CD4-positive, alpha-beta T cell treated with Interleukin-6 at 100 ng/mL for 8 hours (primary cell): ENCODE measurements at places on chromosomes 3 and 15.

GRCh38 chr15:34332553-34333120 is 4.9 kb downstream of the SLC12A6 start:
- DNase-seq = no peak

DNA sequence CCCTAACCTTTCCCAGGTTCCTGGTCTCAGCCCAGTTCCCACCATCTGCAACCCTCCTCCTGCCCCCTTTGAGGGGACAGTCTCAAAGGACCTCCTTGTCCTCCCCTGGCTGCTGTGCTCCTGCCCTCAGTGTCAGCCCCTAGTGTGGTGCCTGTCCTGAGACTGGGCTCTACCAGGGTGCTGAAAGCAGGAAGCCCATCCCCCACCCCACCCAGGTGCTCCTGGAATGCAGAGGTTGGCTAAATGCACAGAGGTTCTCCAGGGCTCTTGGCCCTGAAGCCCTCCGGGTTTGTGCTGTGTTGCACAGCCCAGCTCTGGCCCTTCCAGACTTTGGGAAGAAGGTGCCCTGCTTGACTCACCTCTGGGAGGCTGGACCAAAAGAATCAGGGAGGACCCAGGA is 21.8 kb downstream of the C3orf18 start:
- no peak for DNase-seq

- DNase-seq = no peak
Measured at GRCh38 chr15:99986297-99987118, 253.3 kb upstream of the LYSMD4 start.

DNA sequence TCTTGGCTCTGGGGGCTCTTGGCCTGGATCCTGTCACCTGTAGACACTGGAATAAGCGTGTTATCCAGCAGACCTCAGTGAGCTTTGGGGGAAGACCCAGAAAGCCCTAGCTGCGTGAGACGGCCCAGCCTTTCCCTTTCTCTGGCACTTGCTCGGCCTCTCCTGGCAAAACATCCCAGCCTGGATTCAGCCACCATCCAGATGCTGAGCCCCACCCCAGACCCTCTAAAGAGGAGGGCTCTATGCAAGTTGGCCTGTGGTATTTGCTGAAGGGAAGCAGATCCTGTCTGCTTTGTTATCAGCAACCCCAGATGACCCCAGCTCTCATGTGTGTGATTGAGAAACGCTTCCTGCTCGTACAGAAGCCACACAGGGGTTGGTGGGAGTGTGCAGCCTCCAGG is 267.2 kb downstream of the FAM43A start:
- no peak for DNase-seq

- no peak for DNase-seq
Measured at GRCh38 chr3:189446959-189447560, 184.1 kb upstream of the TP63 start.

DNA sequence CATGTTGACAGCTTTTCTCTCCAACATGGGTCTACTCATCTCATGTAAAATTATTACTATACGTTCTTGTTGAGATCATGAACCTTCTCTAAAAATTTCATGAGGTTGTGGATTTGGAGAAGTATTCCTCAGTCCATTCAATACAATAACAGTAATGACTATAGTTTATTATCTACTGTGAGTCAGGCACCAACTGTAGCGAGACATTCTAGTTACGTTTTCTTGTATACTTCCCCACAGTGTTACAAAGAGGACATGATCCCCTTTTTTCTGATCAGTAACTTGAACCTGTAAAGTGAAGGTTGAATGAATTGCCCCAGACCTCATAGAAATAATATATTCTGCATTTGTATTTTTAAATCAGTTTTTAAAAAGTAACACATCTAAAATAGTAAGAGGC is 76.4 kb downstream of the AKAP13 start:
- no peak for DNase-seq

DNA sequence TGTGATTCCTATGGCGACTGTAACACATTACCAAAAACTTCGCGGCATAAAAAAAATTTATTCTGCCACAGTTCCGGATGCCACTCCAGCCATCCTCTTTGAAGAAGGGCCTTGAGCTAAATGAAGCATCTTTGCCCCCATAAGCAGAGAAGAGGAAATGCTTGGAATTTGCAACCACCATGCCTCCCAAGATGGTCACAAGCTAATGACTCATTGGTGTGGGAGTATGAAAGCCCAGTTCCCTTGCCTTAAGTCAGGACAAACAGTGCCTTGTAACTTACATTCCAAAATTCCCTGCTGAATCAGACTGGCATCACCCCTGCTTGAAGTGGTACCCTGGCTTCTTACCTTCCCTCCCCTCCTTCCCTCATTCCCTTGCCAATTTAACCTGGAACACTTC is 1077.4 kb downstream of the EPHA3 start:
- DNase-seq = no peak

- DNase-seq = peak; percentile 49
Measured at GRCh38 chr15:34366271-34367065, 528 bp downstream of the LPCAT4 start.
